T-helper 1 cell (primary cell): ENCODE measurements at places on chromosomes 2 and 18.

- no peak for DNase-seq
These were observed 2113.3 kb upstream of the PIK3C3 start for GRCh38 chr18:39841482-39842365.

DNA sequence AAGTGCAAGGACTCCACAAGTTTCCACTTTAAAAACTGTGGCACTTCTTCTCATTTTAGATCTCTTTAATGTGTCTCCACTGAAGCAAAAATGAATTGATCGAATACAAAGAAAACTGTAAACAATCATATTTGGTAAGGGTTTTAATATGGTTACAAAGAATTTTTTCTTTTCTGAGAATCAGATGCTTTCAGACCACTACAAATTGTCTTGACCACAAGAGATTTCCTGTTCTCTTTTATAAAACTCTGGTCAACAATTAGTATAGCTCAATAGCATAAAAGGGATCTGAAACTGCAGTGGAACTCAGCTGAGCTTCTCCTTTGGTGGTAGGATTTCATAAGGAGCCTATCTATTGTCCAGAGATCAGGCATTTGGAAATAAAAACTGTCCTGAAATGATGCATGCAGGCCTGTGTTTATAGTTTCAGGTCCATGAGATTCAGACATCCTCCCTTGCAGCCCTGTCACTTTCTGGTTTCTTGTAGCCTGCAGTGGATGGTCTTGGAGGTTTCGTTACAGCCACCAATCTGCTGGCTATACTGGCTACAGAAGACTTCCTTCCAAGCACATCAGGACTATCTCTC is 120.0 kb downstream of the DOCK10 start:
- DNase-seq, result no peak

DNA sequence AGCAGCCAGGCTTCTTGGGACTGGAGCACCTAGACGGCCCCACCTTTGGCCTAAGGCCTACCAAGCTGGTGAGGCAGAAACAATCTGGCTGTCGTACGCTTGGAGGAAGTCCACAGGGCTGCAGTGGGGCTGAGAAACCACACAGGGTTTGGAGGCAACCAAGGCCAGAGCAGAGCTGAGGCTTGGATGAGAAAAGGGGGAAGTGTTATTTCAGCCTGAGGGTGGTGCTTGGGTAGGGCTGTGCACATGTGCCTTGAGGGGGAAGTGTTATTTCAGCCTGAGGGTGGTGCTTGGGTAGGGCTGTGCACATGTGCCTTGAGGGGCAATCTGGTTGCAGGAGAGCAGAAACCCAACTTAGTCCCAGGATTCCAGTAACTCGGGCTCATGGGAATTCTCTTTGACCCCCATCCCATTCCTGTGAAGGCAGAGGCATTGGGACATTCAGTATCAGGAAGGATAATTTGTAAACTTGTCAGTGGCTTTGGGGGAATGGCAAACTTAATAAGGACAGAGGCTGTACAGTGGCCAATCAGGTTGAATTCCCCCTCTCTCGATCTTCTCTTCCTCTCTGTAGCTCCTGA is 971 bp upstream of the FBXO41 start:
- no peak for DNase-seq

GRCh38 chr2:233438573-233439147 is 84.4 kb downstream of the DGKD start:
- DNase-seq, result no peak

- no peak for DNase-seq
These were observed 140.1 kb upstream of the HAAO start for GRCh38 chr2:42932271-42933151.

- DNase-seq, result no peak
These were observed 1652.3 kb upstream of the SLC39A10 start for GRCh38 chr2:194004590-194005206.

GRCh38 chr18:59902131-59902992 is 2.6 kb downstream of the PMAIP1 start:
- DNase-seq, result no peak

DNA sequence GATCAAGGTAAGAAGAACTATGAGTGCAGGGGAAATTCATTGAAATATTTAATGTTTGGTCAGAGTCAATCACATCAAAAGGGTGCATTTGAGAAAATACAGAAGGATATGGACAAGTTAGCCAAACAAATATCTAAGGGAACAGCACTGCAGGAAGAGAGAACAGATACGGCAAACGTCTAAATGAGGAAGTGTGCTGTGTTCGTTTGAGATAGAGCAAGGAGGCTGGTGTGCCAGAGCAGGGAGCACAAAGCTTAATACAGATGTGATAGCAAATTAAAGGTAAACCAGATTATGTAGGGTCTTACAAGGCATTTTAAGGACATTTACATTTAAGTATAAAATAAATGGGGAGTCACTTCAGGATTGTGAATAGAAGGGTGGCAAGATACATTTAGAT is 241.3 kb upstream of the ZNF804A start:
- no peak for DNase-seq

GRCh38 chr2:8676191-8676920 is 5.5 kb upstream of the ID2 start:
- no peak for DNase-seq

- no peak for DNase-seq
These were observed 236.8 kb upstream of the TNP1 start for GRCh38 chr2:217096474-217097225.

GRCh38 chr18:56305583-56305982 is 332.8 kb downstream of the TXNL1 start:
- no peak for DNase-seq

GRCh38 chr2:53769318-53769945 is 1.8 kb downstream of the CHAC2 start:
- no peak for DNase-seq

DNA sequence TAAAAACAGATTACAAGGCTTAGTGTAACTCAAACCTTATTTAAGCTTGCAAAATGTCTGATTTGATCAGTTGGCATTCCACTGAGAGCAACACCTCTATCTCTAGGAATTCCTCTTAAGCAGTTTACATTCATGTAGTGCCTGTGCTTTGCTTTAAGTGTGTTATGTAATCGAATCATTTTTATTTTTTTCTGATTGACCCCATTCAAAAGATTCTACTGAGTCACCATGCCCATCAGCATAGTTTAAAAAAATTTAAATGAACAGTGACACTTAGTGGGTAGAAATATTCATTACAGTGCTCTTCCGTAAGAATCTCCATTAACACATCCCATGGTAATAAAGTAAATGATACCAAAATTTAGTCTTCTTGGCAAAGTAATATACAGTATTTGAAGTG is 67.8 kb upstream of the SLC4A10 start:
- DNase-seq, result no peak

- no peak for DNase-seq
These were observed 25.1 kb downstream of the NEDD4L start for GRCh38 chr18:58069099-58069498.

- DNase-seq, result no peak
These were observed 631.8 kb upstream of the RAB6C start for GRCh38 chr2:129347486-129348217.

DNA sequence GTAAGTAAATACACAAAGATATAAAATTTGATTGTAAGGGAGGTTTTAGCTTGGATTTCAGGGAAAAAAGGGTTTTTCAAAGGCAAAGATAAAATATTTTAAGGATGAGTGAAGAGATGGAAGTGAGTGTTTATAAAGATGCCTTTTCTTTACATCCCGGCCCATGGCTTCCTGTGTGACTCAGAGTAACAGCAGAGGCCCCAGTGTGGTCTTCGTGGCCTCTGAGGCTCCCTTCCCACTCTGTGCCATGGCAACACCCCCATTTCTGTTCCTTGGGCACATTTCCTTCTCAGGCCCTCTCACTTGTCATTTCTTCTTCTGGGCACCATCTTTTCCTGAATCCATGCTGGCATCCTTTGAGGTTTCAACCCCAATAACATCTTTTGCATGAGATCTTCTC is 92.6 kb upstream of the TMEM18 start:
- DNase-seq, result no peak

DNA sequence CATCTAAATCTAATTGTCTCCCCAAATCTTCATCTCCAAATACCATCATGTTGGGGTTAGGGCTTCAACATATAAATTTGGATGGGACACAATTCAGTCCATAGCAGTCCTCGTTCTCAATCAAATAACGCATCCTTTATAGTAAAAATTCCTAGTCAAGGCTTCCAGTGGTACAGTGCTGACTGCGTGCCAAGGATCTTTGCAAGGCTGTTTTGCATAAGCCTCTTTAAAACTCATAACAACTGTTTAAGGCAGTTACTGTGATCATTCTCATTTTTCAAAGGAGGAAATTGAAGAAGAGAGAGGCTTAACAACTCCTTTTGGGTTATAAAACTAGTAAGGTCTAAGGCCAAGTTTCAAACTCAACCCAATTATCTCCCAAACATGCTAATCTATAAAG is 666.9 kb downstream of the NYAP2 start:
- DNase-seq, result no peak

GRCh38 chr2:180938451-180938850 is 42.0 kb upstream of the UBE2E3 start:
- DNase-seq, result peak; percentile 3

DNA sequence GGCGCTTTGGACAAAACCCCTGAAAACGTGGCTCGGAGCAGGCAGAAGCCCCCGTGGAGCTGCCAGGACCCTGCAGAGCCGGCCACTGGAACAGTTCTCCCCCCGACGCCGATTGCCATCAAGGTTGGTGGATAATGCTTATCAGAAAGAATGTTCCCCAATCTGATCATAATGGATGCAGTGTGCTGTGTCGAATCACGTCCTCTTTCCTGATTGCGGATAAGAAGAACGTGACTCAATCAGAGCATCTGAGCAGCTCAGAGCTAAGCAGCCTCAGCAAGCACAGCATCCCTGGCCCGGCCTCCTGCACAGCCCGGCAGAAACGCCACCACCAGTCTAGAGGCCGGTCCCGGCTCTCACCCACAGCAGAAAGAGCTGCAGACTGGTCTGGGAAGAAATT is 488.0 kb downstream of the EIPR1 start:
- no peak for DNase-seq

DNA sequence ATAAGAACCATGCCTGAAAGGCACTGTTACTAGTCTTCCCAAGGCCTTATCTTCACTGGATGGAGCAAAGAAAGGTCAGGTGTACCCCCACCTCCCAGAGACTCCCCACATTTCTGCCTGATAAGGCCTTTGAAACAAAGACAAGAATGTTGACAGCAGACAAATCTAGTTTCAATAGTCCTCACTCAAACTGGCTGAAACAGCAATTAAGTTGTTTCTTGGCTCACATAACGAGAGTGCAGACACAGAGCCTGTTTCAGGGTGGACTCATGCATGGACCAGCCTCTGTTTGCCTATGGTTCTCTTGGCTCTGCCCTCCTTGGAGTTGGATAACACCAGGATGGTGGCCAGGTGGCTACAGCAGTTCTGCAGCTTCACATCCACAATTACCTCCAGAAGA is 7.5 kb upstream of the CFAP221 start:
- DNase-seq, result no peak

GRCh38 chr2:95372216-95372829 is 30.2 kb upstream of the FAHD2A start:
- no peak for DNase-seq

DNA sequence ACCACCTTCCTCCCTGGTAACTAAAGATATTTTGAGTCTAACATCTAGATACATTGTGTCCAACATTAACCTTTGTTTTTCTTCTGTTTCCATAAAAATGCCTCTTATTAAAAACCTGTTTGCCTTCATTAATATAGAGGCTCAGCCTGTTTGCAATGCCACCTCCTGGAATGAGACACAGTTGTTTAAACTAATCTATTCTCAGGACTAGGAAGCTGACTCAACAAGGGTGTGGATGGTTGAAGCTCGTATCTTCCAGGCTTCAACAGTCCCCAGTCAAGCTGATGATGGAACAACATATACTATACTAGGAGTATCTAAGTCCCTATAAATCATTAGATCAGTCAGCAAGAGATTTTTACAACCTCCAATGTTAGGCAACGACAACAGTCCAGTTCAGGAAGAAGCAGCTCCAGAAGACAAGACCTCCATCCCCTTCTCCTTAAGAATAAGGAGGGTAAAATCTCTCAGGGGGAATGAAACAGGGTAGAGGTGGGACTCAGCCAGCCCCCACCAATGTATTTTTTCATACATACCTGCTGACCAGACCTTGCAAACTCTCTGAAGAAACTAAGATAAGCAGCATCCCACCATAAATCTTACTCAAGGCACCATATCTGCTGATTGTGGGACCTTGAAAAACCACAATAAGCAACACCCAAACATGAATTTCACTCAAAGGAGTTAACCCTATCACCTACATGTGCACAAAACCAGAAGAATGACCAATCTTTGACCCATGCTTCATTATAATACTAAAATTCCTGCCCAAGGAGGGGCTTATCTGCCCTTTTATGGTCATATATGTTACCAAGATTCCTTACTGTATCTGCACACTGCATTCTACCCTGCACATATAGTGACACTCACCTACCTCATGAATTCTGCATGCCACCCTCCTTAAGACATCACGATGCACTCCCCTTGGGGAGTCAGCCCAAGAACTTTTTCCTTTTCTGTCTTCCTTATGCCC is 21.4 kb downstream of the ZNF24 start:
- DNase-seq, result no peak

DNA sequence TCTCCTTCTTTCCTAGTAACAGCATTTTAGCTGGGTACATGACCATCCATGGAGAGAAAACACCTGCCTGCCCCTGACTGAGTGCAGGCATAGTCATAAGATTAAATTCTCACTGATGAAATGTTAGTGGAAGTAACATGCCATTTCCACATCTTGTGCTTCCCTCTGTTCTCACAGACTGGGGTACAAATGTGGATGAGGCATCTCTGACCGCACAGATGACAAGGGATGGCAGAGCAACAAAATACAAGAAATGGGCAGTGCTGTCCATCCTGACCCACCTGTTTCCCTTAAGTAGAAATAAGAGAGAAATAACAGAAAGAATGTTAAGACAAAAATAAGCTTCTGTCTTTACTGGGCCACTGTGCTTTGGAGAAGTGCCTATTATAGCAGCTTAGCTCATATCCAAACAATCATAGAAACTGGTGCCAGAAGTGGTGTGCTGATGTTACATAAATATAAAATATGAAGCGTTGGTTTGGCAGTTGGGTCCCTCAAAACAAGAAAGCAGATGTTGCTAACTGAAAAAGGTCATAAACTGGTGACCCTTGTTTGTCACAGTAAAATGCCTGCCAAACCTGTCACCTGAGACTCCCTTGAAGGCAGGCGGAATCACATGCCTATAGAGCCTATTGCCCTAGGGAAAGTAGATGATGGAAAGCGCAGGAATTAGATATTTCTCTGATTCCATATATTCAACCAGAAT is 72.4 kb upstream of the CCDC150 start:
- no peak for DNase-seq

DNA sequence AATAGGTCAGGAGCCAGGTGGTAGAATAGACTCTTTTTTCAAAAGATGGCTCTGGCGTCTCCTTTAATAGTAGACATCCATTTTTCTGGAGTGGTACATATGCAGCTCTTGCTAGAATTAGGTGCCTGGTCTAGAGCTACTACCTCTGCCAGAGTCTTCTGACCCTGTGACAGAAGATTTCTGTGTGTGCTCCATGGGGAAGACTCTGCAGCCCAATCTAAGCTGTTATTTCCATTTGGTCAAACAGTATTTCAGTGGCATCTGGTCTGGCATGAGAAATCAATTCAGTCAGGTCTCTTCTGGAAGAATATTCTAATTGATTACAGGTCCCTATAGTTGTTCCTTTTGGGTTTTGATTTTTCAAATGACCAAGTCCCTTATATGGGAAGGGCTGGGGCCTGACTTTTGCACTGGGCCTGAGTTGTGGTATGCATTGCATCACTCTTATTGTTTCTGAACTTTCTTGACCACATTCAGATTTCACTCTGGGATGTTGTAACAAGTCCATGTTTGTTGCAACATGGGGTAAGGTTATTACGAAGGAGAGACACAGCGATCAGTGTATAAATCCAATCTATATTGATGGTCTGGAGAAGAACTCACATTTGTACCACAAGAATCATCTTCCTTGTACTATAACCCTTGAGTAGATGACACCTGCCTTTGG is 12.1 kb downstream of the MXD1 start:
- DNase-seq, result no peak

- DNase-seq, result no peak
These were observed 135.1 kb upstream of the KLF7 start for GRCh38 chr2:207300817-207301216.
